ENCODE measurements at places on chromosomes 7 and 10.

- DNase-seq, result no peak
Measured at GRCh38 chr7:33157781-33158180, 28.4 kb downstream of the BBS9 start.

- DNase-seq, result no peak
Measured at GRCh38 chr10:70441161-70441894, at the start of gene NODAL. Gene NODAL, minus strand, starts transcription at chr10:70441681. Its CDS starts 14 bp downstream, at chr10:70441667.

GRCh38 chr10:27986821-27987220 is 12.1 kb downstream of the ODAD2 start:
- no peak for DNase-seq

DNA sequence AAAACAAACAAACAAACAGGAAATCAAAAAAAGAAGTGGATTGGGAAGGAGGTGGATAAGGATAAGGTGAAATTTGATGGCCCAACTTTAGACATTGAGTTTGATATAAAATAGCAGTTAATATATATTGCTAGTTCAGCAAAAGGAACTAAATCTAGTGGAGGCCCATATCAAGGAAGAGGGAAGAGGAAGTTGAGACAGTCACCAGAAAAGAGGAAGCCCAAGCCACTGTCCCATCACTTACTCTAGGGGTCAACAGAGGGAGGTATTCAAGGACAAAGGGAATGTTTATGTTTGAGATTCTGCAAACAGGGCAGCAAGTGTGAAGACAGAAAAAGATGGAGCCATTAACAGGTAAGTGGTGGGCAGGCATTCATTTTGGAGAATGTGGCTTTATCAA is 3.7 kb downstream of the LAMTOR4 start:
- no peak for DNase-seq

GRCh38 chr10:47287805-47288204 is 12.2 kb upstream of the GDF10 start:
- DNase-seq, result no peak

DNA sequence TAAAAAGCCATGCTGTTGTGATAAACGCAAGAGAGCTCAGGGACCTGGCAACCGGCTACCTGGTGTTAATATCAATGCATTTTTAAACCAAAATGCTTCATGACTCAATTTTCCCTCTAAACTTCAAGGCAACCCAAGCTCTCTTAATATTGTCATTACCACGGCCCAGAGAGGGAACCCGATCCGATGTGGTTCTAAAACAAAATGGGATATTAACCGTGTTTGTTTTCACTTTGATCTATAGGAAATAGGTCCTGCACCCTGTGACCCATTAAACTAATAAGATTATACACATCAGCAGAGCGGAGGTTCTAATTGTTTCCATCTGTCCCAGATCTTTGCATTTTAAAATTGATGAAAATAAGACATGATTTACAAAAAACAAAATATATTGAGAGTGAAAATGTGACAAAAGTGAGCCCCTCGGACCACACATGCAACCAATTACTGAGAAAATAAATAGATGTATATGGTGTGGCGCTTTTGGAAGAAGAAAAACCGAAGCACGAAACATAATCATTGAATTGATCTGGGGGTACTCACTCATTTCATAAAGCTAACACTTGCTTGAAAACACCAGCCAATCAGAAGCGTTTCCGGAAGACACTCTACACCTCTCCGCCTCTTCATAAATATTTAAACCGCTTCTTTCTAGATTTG is 290.3 kb upstream of the NFE2L3 start:
- no peak for DNase-seq

DNA sequence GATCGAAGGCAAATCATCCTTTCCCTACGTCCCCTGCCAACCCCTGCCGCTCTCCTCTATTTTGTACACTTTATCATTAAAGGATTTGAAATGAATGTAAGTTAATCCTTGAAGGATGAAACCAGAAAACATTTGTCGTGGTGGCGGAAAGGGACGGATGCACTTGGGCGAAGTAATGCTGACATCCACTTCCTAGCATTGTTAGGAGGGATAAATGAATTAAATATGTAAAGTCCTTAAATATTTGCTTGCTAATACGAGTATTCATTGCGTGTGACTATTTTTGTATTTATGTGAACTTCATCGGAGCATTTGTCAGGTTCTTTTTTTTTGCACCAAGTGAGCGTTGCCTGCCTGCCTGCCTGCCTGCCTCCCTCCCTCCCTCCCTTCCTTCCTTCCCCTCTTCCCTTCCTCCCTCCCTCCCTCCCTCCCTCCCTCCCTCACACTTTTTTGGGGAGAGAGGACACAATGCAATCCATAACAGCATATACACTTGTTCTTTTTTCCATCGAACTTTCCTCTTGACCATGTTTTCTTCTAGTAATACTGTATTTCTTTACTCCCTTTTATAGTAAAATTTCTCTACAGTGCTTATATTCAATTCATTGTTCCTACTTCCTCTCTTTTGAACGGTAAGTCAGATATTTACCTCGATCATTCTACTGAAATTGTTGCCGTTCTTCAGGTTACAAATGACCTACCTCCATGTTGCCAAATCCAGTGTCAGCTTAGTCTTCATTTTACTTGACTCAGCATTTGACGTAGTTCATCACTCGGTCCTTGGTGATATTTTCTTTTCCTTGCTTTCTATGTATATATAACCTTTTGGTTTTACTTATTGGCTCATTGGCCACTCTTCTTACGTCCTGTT is 831 bp downstream of the CCDC7 start:
- no peak for DNase-seq

- no peak for DNase-seq
Measured at GRCh38 chr10:3976718-3977117, 191.7 kb upstream of the KLF6 start.

DNA sequence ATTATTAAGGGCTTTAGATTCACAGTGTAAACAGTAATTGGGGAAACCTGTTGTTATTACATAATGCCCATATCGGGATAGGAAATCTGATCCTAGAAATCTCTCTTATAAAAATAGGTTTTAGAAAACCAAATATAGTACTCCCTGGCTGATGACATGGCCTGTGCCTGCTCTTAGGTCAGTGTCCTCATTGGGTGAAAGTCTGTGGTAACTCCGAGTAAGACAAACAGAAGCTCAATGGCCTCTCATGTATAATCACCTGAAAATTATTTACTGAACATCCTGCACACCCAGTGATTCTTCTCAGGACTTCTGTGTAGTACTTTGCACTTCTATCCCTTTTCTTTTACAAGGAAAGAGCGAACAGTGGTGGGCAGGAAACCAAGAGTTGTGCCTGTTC is 37.8 kb downstream of the SEM1 start:
- DNase-seq, result no peak

All from HAP-1 (cell line).